RWPE1 (cell line): ENCODE measurements at places on chromosomes 4 and X.
A peak's percentile ranks its signal among the peaks of the same experiment; 100 is the strongest.

GRCh38 chrX:113136836-113137235 lies 296.2 kb upstream of the AMOT start:
- DNase-seq: no peak

DNA sequence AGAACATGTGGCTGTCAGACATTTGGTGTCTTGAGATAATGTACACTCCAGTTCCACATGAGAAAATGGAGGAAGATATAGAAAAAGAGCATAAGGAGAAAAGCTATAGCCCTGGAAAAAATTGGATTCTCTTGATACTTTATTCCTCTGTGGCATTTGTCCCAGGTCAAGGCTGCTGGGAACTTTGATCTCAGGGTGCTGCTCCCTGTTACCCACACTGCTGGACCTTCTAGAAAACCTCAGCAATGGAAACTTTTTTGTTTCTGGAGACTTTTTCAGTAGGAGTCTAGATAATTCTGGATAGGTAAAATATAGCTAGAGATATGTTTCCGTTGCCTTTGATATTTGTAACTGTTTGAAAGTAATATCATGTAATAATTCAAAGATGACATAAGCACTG lies 11.1 kb downstream of the ADH1C start:
- DNase-seq: no peak

GRCh38 chr4:13903061-13903460 lies 275.5 kb upstream of the BOD1L1 start:
- DNase-seq: no peak

- no peak for DNase-seq
These were observed 193.7 kb downstream of the SPATA18 start for GRCh38 chr4:52244848-52245247.

DNA sequence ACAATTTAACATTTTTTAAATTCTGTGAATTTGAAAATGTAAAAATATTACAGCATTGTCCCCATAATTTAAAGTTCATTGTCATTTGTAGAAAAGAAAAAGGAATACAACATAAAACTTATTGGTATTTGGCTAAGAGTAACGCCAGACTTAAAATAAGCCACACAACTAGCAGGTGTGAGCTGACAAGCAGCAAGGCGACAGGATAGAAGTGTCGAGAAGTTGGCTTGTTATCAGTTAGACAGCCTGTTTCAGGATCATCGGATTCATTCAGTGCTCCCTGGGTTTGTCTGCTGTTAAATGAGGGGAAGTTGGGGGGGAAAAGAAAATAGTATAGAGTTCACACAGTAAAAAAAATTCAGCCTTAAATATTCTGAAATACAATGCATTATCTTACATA lies 393.6 kb downstream of the IL15 start:
- DNase-seq: no peak

DNA sequence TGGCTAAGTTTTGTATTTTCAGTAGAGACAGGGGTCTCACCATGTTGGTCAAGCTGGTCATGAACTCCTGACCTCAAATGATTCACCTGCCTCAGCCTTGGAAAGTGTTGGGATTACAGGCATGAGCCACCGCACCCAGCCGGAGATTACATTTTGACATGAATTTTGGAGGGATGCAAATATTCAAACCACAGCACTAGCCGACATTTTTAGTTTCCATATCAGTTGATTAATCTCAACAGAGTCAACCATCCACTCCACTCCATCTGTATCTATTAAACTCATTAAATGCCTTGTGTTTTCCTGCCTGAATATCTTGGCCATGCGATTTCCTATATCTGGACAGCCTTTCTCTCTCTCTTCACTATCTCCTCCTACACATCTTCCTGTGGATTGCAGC lies 64.1 kb upstream of the PDGFRA start:
- DNase-seq: no peak

DNA sequence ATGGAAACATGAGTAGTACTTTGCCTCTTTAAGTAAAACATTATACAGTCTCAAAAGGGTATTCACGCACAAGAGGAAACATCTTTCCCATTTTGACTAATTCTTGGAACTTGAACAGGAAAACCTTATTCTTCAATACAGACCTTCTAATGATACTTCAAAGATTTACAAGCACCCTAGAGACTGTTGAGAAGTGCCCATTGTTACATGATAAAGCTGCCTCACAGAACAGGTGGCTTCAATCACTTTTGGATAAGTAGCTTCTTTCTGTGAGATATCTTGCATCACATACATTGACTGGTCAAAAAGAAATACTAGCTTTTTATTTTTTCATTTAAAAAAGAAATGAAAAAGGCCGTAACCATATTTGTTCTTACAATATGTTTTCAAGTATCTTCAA lies 219.4 kb downstream of the EPHA5 start:
- no peak for DNase-seq

GRCh38 chrX:44291468-44292092 lies 51.9 kb downstream of the EFHC2 start:
- DNase-seq: no peak

DNA sequence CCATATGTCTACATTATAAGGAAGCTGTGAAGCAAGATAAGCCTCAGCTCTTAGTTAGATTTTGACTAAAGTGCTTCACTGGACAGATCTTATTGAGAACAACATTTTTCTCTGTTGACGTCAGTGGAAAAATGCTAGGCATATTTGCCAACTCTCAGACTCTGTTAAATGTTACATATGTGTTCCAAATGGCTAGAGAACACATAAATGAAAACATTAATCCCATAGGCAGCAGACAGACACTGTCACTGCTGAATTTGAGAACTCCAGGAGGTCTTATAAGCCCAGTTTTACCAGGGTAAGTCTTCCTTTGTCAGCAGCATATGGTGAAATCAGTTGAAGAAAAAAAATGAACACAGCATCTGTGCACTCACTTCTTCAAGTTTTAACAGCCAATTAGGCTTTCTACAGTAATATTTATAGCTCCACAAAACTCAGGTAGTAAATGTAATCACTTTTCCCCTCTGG lies 186.9 kb downstream of the CAMK2D start:
- no peak for DNase-seq

DNA sequence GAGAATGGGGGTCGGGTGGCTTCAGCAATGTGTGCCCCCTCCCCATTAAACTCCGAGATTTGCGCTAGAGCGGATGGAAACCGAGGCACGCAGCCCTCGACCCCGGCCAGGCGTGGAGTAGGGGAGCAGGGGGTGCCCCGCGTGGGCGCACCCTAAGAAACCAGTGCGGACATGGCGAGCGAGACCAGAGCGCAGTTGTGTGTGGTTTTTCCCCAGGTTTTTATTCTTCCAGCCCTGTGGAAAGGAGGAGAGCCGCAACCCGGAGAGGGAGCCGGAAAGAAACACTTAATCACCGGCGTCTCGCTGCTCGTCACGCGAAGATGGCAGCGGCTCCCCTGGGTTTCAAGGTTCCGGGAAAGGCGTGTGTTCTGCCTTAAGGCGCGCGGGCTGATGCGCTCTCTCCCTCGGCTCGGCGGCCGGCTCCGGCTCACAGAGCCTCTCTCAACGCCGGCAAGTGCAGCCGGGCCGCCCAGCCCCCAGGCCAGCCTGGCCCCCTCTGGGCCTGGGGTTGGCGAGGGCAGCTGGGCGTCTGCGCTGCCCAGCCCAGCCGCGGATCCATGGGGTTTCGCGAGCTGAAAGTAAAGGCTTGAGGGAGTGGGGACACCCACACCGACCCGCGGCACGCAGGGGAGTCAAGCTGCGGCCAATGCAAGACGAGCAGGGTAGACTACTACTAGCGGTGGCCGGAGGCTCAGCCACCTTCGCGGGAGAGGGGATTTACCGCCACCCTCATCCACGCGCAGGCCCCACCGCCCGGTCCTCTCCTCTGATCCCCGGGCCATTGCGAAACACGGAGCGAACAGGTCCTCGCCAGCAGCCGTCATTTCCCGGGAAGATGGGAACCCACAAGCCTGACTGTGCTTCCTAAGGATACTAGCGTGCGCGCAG lies 74.0 kb upstream of the BCOR start:
- no peak for DNase-seq

DNA sequence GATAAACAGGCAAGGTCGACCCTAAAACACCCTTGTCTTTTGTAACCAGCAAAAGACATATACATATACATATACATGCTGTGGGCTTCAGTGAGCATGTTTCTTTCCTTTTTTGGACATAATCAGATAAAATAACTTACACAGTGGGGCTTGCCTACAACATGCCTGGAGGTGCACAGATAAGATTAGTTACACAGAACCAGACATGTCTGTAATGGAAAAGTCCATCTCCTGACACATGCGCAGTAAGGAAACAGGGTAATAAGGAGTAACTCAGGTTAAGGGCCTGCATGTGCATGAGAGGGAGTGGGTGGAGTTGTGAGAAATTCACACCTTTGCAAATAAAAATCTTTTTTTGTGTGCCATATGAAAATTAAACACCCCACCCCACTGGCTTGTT lies 3.4 kb downstream of the UGT2A1 start:
- no peak for DNase-seq

DNA sequence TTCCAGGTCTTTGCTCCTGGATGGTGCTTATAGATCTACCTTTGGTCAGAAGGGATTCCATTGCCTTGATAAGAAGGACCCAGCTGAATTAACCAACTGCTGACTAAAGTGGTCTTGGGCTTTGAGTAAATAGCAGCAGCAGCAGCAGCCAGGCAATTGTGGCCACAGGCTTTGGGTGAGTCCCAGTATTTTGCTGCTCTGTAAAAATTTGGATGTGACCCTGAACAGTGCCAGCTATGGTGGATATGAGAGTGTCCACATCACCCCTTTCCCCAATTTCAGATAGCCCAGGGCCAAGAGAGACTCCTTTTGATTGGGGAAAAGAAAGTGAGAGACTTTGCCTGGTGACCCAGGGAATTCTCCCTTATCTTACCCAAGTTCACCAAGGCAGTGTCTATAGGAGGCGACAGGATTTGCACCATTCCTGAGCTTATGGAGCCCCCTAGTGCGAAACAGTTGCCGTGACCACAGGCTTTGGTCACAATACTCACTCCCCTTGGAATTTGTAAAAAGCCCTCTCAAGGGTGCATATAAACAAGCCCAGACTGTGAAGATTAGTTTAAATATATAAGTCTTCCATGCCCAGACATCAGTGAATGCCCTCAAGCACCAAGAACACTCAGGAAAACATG lies 518.0 kb downstream of the TMA16 start:
- DNase-seq: peak; percentile 27

DNA sequence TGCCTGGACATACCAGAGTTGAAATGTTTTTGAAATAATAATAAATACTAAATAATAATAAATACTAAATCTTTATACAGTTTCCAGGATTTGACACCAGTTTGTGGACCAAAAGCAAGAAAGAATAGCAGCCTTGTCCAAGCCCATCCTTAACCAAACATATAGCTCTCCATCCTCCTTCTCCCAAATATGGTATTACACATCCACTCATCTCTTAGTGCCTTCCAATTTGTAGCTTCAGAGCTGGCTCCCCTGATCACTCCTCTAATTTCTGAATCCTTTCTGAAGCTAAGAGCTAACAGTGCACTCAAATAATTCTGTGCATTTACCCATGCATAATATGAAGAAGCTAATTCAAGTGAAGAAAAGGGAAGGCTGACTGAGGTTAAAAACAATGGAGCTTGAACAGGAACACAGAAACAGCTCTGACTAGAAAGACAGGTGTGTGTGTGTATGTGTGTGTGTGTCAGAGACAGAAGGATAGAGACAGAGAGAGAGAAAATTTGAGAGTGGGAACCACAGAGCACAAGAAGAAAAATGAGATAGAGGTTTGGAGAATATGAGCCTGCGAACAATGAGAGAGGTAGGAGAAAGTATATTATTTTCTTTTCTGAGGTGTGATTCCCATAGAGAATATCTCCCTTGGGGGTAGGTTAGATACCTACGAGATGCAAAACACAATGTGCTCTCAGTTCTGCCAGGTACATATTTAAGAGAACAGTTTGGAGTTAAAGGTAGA lies 123.5 kb downstream of the CAMK2D start:
- no peak for DNase-seq

GRCh38 chr4:130478406-130478805 lies 1382.5 kb downstream of the C4orf33 start:
- peak; percentile 5 for DNase-seq

DNA sequence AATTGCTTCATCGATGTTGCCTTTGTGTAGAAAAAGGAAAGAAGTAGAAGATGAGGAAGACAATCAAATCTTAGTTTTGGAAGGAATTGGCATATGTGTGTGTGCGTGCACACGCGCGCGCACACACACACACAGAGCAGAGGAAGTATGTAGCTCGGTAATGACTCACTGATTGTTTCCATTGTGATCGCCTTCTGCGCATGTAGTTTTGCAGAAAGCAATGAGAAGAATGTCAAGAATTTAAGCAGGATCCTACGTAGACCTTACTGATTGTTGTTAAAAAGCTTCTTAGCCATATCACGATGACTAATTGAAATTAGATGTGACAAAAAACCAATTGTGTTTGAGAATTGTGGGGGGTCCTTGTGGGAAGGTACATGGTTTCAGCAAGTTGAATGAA lies 12.8 kb upstream of the LIMCH1 start:
- peak; percentile 66 for DNase-seq

GRCh38 chr4:14787894-14788293 lies 214.4 kb upstream of the CPEB2 start:
- no peak for DNase-seq
